Stimulated activated CD4-positive, alpha-beta T cell treated with anti-CD3 and anti-CD28 coated beads, Interleukin-15, amount 100 ng/mL, for 48 hours (primary cell): ENCODE measurements at places on chromosomes 16 and 17.
A peak's percentile ranks its signal among the peaks of the same experiment; 100 is the strongest.

DNA sequence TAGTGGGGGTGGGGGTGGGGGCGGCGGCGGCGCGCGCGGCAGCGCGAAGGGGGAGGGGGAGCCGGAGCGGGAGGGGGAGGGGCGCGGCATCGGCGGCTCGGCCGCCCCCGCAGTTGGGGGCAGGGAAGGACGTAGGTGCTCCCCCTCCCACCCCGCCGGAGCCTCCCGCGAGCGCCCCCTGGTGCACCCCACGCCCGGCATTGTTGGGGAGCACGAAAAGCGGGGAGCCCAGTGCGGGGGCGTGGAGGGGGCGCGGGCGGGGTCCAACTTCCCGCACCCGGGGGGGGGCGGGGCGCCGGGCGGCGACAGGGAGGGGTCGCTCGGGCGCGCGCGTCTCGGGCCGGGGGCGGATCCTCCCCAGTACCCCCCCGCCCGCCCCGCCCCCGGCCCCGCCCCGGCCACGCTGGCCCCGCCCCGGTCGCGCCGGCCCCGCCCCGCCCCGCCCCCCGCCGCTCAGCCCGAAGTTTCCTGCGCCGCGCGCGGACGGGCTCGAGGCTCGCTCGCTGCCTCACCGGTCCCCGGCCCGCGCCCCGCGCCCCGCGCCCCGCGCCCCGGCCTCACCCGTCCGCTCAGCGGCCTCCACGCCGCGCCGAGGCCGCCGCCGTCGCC lies at the start of gene CACNA1H:
Gene CACNA1H, plus strand, starts transcription at position 456 of the 609 bp plus-strand sequence. CDS start 632 bp downstream, outside the sequence.
- peak; percentile 33 for DNase-seq

GRCh38 chr17:4583782-4584100 lies 588 bp upstream of the SMTNL2 start:
- no peak for DNase-seq

GRCh38 chr16:49537924-49538459 lies 164.4 kb downstream of the C16orf78 start:
- DNase-seq = no peak

DNA sequence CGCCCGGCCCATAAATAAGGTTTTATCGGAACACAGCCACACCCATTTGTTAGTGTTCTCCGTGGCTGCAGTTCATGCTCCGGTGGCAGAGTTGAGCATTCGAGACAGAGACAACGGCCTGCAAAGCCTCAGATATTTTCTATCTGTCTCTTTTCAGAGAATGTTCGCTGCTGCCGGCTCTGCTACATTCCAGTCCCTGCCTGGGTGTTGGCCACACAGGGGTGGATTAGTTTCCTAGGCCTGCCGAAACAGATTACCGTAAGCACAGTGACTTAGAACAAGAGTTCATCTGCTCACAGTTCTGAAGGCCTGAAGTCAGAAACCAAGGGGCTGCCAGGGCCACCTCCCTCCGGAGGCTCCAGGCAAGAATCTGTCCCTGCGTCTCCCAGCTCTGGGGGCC lies 19.1 kb upstream of the GSG1L start:
- no peak for DNase-seq

GRCh38 chr17:80751070-80751945 lies 206.7 kb downstream of the RPTOR start:
- DNase-seq = no peak
